ENCODE measurements at places on chromosomes 16 and 17.

DNA sequence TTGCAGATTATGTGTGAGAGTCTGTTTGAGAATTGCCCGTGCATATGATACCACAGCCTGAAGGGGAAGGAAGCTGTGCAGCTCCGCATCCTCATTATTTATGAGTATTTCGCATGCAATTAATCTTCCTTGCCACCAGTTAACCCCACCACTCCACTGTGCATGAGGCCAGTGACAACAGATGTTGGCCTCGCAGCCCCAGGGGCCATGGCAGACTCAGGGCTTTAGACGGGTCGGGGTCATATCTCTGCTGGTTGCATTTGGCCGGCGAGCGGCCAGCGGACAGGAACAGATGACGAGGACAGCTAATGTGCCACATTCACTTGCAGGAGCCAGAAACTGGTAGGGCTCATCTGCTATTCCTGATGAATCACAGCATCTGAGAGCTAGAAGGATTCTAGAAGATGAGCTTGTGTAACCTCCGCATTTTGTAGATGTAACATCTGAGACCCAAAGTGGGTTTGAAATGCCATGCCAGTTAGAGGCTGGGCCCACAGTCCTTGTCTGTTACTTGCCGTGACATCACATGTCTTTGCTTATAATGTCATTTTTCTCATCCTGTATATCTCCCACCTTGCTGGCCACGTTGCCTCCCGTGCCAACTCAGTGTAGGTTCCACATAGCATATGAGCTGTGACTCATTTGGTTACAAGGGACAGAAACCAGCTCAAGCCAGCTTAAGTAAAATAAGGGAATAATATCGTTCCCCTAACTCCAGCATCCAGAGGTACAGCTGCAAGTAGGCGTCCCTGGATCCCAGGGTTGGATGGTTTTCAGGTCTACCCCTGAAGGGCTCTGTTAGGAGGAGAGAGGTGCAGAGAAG lies 137.2 kb downstream of the SNX29 start:
- DNase-seq = no peak

- DNase-seq = peak; percentile 81
Observed at GRCh38 chr17:74429604-74430384, 2.1 kb upstream of the GPRC5C start.

GRCh38 chr17:52536489-52536888 lies 378.0 kb upstream of the CA10 start:
- no peak for DNase-seq

- peak; percentile 56 for DNase-seq
Observed at GRCh38 chr16:67158637-67159600, 790 bp downstream of the TRADD start.

DNA sequence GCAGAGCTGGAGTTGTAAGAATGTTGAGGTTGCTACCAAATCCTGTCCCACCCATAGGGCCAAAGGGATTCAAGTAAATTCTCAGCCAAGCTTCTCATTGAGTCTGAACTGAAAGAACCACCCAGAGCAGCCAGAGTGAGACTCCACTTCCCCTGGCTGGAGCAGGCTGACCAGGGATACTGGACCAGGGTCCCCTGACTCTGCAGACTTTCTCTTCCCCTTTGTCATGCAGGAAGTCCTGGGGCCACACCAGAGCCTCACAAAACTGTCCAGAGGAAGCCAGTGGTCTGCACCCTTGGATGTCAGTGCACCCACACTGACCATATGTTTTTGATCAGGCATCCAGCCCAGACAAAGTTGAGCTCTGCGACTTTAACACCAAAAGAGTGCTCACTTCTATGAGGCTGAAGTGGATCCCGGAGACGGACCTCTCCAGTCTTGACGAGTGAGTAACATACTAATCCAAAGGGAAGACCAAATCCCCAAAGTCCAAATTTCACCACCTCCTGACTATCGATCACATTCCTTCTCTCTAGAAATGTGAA lies 4.1 kb downstream of the NXN start:
- no peak for DNase-seq

GRCh38 chr16:77048085-77048484 lies 142.9 kb upstream of the MON1B start:
- no peak for DNase-seq

- DNase-seq = no peak
Observed at GRCh38 chr16:88008840-88009239, 57.6 kb downstream of the BANP start.

- DNase-seq = no peak
Observed at GRCh38 chr17:77800816-77801215, 157.7 kb upstream of the TNRC6C start.

- DNase-seq = no peak
Observed at GRCh38 chr16:30948667-30949649, at the start of gene ORAI3. Gene ORAI3 (plus strand): TSS chr16:30949068. CDS start chr16:30949290, 222 bp downstream.

- DNase-seq = no peak
Observed at GRCh38 chr17:18119938-18120337, 11.4 kb downstream of the MYO15A start.

- peak; percentile 95 for DNase-seq
Observed at GRCh38 chr16:2212362-2213324, 2.0 kb upstream of the BRICD5 start.

DNA sequence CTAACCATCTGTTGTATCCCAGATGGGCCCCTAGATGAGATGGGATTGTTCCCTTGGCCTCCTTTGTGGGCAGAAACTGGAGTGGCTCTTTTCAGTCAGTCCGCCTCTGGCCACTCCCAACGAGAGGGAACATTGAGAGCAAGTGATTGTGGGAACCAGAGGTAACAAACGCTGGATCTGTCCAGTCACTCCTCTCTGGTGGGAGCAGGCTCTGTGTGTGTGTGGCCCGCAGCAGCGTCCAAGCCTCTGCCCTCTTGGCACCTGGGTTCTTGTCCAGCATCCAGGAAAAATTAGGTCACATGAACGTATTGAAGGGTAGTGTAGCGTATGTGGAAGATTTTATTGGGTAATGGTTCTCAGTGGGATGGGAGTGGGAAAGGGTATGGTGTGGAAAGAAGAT lies 101.9 kb upstream of the COX10 start:
- DNase-seq = no peak

DNA sequence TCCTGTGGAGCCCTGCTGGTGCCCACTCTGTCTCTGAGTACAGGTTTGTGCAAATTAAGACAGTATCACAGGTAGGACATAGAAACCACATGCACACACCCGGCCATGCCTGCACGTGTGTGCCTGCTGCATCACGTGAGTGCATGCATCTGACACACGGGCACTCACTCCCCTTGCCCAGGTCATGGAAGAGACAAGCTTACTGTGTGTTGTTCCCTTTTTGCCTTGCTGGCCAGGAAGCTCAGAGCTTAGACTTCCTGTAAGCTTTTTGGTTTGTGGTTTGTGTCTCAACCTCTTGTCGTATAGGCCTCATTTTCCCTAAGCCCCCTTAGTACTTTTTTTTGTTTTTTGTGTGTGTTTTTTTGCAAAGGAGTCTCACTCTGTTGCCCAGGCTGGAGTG lies 25.0 kb downstream of the ZNF469 start:
- no peak for DNase-seq

DNA sequence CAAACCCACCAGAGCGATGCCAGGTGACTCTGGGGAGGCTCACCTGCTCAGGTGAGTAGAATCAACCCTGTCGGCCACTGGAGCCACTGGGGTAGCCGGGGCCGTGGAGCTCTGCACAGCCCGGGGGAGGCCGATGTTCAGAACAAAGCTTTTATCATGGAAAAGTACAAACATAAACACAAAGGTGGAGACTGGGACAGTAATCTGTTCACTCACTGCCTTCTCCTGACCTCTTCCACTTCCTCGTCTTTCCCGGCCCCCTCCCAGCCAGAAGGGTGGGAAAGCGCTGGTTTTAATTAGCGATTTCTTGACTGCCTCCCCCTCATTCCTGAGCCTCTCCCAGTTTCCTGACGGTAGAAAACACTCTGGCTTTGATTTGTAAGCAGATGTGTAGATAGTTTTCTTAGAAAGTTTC lies 9.8 kb upstream of the TEX19 start:
- no peak for DNase-seq

- DNase-seq = peak; percentile 76
Observed at GRCh38 chr17:8288336-8289102, at the start of gene RANGRF. Gene RANGRF (plus strand): TSS chr17:8288670. CDS start chr17:8288789, 119 bp downstream.

- DNase-seq = peak; percentile 97
Observed at GRCh38 chr16:30075503-30076275, at the start of gene PPP4C. Gene PPP4C (plus strand): TSS chr16:30075994. CDS start chr16:30076378, 384 bp downstream.

DNA sequence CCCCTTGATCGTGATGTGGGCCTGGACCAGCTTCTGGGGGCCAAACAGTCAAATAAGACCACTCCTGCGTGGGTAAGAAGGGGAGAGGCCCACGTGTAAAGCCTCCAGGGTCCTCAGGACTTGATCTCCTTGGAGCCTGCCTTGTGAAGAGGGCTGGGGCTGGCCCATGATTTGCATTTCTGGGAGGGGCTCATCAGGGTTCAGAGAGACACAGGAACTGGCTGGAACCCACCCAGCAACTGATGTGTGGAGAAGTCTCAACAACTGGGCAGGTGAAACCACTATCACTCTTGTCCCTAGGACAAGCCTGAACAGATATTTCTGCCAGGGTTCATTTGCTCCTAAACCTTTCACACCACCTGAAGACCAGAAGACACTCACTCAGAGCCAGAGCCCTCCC lies 214.7 kb downstream of the ZNF423 start:
- no peak for DNase-seq

DNA sequence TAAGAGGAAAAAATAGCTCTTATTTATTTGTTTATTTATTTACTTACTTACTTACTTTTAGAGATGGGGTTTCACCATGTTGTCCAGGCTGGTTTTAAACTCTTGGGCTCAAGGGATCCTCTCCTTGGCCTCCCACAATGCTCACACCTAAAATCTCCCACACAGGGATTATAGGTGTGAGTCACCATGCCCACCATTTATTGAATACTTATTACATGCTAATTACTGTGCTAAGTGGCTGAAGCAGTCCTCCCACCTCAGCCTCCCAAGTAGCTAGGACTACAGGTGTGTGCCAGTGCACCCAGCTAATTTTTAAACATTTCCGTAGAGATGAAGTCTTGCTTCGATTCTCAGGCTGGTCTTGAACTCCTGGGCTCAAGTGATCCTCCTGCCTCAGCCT lies 11.0 kb upstream of the ITGB3 start:
- no peak for DNase-seq

DNA sequence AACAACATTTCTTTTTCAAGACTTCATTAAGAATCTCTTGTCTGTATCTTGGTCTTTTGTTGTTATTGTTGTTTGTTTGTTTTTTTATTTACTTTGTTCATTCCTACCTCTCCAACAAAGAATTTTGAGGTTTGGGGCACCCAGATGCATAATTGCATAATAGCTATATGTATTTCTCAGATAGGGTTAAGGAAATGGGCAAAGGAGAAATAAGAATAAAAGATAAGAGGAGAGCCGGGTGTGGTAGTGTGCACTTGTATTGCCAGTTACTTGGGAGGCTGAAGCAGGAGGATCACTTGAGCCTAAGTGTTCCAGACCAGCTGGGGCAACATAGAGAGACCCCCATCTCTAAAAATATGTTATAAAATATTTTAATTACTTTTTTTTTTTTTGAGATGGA lies 30.5 kb downstream of the CDH1 start:
- no peak for DNase-seq

GRCh38 chr16:57485091-57485915 lies 990 bp downstream of the DOK4 start:
- no peak for DNase-seq

DNA sequence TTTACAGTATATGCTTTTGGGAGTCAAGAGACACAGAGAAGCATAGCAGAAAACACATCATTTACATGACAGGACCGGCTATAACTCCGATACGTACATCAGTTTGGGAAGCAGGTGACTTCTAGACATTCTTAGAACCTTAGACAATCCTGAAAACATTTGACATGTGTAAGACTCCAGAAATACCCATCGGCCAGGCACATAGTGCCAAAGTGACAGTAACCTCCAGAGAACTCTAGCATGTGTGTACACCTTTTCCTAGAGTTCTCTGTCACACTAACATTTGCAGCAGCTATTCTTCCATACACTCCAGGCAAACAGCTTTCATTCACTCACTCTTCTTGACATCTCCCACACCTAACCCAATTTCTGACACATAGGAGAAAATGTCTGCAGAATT lies 3.4 kb upstream of the TAOK1 start:
- DNase-seq = no peak

DNA sequence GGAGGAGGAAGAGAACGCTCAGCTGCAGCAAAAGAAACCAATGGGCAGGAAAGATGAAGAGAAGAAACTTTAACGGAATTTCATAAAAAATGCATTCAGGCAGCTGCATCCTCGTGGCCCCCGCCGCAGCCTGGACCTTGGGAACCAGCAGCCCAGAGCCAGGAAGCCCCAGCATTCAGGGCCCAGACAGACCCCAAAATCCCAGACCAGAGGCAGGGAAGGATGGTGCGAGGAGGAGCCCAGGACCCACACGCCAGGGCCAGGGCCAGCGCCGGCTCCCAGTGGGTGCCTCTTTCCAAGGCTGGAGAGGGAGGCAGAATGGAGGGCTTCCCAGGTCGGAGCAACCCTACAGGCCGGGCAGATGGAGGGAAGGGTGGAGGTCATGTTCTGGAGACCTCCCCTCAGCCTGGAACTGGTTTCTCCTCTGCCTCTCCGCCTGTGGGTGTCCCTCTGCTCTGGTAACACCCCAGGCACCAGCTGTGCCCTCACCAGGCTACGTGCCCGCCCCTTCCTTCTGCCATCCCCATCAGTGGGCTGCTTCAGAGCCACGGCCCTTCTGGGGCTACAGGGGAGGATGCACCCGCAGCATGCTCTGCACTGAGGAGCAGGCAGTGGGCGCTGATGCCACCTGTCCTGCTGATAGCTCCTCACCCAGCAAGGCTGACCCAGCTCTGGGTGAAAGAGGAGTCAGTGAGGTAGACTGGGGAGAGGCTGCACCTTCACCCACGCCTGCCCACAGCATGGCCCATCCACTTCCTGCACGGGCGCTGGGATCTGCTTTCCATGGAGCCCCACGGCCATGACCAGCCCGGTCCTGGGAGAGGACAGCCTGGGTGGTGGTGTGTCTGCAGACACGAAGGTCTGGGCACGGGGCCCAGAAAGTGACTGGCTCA lies 1.2 kb upstream of the MIF4GD start:
- no peak for DNase-seq

GRCh38 chr16:70701596-70701995 lies 15.7 kb upstream of the MTSS2 start:
- DNase-seq = no peak

- DNase-seq = no peak
Observed at GRCh38 chr17:27459433-27459832, 3.2 kb downstream of the KSR1 start.

GRCh38 chr17:74008196-74008595 lies 195.3 kb upstream of the RPL38 start:
- DNase-seq = peak; percentile 48
